NCI-H345 (cell line): ENCODE measurements at places on chromosomes 3 and 15.

DNA sequence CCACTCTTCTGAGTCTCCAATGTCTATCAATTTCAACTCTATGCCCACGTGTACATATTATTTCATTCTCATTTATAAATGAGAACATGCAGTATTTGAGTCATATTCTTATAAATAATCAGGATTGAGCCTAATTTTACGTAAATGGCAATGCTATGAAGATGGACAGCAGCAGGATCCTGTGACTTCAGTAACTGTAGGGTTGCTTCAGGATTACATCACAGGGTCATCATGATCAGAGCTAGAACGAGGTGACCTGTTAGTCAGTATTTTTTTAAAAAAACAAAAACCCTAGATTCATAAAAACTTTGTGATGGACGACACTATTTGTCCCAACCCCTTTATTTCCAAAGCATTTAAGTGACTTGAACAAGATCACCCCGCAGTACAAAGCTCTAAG, 21.8 kb downstream of the SHC4 start:
- no peak for DNase-seq

- DNase-seq: no peak
These were observed 316.3 kb downstream of the UACA start for GRCh38 chr15:70447081-70447480.

DNA sequence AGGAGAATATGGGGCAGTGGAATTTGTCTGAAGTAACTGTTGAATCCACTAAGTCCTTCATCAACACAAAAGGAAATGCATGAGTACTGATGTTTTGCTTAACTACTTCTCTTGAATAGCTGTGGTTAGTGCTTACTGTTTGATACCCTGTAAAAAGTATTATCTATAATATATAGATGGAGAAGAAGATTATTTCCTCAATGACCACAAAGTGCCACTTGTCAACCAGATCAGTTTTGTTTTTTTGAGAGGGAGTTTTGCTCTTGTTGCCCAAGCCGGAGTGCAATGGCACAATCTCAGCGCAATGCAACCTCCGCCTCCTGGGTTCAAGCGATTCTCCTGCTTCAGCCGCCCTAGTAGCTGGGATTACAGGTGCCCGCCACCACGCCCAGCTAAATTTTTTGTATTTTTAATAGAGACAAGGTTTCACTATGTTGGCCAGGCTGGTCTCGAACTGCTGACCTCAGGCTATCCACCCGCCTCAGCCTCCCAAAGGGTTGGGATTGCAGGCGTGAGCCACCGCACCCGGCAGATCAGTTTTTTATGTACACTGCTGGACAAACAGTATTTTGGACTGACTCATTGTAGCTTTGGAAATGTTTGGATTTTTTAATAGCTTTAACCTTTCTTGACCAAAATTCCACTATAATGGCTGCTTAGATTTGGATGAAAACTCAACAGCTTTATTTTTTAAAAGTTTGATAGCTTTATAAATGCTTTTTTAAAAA, 1.5 kb upstream of the RPLP1 start:
- no peak for DNase-seq

- no peak for DNase-seq
These were observed 133.4 kb downstream of the CHST2 start for GRCh38 chr3:143252931-143253330.

DNA sequence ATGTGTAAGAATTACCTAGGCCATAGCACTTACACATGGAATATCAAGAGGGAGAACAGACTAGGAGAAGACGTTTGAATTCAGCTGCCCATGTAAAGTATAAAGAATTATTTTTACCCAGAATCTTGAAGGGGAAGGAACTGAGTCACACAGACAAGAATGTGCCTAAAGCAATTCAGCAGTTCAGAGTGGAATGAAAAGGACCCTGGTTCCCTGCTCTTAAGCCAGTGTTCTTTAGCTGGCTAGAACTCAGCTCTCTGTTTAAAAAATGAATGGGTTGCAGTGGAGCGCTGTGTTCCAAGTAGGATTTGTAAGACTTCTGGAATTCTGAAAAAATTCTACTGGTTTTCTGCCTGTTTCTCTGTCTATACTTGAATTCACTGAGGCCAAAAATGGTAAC, 440.2 kb downstream of the LPP start:
- DNase-seq: no peak

GRCh38 chr15:60973637-60974415, 255.3 kb downstream of the RORA start:
- no peak for DNase-seq

DNA sequence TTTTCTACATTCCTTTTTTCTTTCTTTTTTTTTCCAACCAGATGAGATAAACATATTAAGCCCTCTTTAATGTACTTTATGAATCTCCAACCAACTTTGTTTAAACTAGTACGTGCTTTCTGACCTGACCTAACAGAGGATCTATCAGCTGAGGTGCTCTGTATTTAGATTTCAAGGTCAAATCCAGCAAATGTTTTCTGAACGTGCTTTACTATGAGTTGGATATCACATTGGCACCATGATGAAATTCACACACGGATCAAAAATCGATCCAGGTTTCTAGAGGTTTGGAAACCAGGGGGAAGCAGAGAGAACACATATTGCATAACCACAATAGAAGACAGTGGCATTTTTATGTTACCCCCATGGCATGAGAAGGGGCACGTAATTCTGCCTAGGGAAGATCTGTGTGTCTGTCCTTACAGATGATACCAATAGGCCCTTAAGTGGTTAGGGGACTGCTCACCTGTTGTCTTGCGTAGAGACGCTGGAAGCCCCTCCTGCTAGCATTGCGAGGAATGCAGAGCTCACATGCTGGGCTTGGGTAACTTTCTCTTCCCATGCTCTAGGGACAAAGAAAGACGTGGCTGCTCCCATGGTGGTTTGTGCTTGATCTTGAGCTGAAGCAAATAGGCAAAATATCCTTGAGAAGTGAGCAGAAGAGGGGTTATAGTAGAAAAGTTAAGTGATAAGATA, 59.3 kb upstream of the ABHD10 start:
- no peak for DNase-seq
